ENCODE measurements at places on chromosomes 6 and 20.

GRCh38 chr6:170176136-170176897 is 114.6 kb downstream of the DLL1 start:
- DNase-seq: no peak

DNA sequence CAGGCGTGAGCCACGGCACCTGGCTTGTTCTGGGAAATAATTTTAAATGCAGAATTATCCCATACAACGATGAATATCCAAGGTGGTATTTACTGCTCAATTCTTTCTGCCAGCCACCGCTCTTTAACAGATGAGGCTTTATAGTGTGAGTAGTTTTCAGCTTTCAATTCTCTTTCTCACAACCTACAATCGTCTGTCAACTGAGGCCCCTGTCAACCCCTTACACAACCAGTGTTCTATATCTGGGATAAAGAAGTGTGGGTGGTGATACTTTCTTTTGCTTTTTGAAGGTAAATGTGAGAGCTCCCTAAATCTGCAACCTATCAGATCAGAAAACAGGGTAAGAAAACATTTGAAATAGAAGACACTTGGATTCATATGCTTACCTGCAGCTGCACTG is 22.5 kb downstream of the STAU1 start:
- no peak for DNase-seq

DNA sequence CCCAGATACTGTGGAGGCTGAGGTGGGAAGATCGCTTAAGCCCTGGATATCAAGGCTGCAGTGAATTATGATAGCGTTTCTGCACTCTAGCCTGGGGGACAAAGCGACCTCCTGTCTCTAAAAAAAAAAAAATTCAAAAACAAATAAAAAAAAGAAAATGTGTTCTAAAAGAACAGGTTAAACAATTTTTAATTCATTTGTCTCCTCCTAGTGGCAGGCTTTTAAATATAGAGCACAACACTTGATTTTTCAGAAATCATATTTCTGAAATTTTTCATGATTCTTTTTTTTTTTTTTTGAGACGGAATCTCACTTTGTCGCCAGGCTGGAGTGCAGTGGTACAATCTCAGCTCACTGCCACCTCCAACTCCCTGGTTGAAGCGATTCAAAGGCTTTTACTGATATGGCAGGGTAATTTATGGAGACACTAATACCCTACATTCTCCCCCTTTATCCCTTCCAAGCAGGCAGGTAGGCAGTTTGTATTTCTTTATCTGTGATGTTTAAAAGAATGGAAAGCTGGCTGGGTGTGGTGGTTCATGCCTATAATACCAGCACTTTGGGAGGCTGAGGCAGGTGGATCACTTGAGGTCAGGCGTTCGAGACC is 8.7 kb upstream of the GTF3C6 start:
- no peak for DNase-seq

- no peak for DNase-seq
These were observed 62.7 kb downstream of the MEI4 start for GRCh38 chr6:77715588-77715987.

DNA sequence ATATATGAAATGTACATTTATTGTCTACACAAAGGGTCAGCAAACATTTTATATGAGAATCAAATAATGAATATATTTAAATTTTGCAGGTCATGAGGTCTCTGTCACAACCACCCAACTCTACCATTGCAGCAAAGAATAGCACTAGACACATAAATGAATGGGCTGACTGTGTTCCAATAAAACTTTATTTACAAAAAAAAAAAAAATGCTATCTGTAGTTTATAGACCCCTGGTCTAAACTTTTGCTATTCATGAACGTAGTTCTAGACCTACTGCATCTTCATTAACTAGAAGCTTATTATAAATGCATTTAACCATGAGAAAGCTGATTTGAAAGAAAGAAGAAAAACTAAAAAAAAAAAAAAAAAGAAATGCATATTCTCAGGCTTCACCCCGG is 610.9 kb upstream of the AGPAT4 start:
- no peak for DNase-seq

GRCh38 chr6:80489911-80490635 is 383.6 kb downstream of the BCKDHB start:
- DNase-seq: no peak

DNA sequence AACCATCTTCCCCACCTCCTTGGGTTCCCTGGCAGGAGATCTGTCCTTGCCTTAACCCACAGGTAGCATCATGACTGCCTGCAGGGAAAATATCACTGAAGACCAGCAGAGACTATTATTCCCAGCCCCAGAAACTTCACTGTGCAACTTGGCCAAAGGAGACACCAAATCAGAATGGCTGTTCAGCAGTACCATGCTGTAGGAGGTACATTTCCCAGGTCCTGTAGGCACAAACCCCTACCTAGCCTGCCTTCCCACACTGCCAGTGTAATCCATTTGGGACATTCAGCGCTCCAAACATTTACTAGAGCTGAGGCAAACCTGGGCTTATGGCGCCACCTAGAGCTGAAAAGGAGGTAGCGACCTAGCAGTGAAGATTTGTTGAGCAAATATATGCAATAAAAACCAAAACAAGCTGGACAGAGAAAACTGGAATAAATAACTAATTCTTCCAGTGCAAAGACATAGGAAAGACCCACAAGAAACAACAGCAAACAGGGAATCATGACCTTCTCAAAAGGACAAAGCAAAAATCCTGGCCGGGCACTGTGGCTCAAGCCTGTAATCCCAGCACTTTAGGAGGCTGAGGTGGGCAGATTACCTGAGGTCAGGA is 60.3 kb downstream of the VTA1 start:
- DNase-seq: peak; percentile 33

DNA sequence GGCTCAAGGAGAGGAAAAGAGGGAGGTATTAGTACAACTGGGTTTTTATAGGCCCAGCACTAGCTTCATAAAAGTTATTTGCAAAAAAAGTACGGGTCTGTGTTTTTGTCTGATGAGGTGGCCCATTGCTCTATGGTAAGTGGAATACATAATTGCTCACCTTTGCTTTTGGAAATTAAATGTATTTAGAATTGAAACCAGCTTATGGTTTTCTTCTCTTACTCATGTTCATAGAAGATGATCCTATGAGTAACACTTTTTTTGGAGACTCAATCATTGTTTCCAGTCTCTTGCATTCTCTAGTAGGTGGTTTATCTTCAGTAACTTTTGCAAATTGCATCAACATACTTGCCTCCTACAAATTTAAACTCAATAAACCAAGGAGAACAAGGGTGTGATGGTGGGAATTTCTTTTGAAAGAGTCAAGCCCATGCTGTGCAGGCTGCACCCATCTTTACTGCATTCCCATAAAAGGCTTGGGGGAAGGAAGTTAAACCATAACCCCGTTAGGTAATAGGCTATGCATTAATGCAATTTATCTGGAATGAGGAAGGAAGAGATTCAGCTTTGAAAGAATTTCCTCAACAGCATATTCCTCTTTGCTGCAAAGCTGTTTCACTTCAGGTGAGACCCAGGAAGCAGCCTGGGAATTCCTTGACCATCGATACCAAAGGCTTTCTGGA is 48.5 kb upstream of the EDN1 start:
- no peak for DNase-seq

GRCh38 chr20:47411161-47411560 is 54.7 kb upstream of the ZMYND8 start:
- DNase-seq: no peak

- peak; percentile 38 for DNase-seq
These were observed 101.8 kb downstream of the PREP start for GRCh38 chr6:105301072-105301503.

GRCh38 chr6:84707171-84707570 is 57.2 kb downstream of the TBX18 start:
- peak; percentile 31 for DNase-seq

GRCh38 chr6:79152269-79152737 is 74.2 kb upstream of the PHIP start:
- DNase-seq: no peak

DNA sequence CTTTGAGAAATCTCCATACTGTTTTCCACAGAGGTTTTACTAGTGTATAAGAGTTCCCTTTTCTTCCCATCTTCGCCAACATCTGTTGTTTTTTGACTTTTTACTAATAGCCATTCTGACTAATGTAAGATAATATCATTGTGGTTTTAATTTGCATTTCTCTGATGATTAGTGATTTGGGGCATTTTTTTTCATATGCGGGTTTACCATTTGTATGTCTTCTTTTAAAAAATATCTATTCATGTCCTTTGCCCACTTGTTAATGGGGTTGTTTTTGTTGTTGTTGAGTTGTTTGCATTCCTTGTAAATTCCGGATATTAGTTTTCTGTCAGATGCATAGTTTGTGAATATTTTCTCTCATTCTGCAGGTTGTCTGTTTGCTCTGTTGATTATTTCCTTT is 167.1 kb downstream of the PRL start:
- no peak for DNase-seq

- DNase-seq: no peak
These were observed 213.6 kb upstream of the DTNBP1 start for GRCh38 chr6:15876406-15876805.

- no peak for DNase-seq
These were observed 70.0 kb downstream of the CEBPB start for GRCh38 chr20:50260479-50261221.

DNA sequence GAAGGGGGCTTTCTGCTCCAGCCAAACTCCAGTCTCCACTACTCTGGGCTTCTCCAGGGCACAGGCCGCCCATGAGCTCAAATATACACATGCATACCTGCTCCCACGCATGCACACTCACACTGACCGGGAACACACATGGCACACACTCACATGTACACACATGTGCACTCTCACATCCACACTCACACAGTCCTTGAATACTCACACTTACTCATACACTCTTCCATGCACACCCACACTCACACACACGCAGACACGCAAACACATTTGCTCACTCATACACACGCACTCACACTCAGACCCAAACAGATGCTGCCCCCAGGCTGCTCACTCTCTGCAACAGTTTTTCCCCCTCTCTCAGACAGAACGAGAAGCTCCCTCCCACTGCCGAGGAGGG is 7.0 kb downstream of the GDAP1L1 start:
- DNase-seq: no peak

GRCh38 chr20:46965477-46965876 is 70.8 kb downstream of the EYA2 start:
- no peak for DNase-seq

- DNase-seq: peak; percentile 82
These were observed 18.5 kb upstream of the FAM184A start for GRCh38 chr6:119096721-119097565.

GRCh38 chr6:82348130-82348529 is 15.5 kb upstream of the TPBG start:
- no peak for DNase-seq

DNA sequence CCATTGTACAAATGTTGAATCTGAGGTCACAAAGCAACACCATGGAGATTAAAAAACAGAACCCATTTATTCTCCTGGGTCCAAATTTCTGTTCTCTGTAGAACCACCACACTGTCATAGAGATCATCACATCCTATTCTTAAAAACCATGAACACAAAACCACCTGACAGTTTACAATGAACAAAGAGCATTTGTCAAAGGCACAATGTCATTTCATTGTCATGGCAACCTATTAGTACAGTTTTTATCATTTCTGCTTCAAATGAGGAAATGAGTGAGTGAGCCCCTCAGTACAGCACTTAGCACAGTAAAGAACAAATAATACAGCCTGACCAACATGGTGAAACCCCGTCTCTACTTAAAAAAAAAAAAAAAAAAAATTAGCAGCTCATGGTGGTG is 23.1 kb upstream of the LAMP5 start:
- DNase-seq: no peak

DNA sequence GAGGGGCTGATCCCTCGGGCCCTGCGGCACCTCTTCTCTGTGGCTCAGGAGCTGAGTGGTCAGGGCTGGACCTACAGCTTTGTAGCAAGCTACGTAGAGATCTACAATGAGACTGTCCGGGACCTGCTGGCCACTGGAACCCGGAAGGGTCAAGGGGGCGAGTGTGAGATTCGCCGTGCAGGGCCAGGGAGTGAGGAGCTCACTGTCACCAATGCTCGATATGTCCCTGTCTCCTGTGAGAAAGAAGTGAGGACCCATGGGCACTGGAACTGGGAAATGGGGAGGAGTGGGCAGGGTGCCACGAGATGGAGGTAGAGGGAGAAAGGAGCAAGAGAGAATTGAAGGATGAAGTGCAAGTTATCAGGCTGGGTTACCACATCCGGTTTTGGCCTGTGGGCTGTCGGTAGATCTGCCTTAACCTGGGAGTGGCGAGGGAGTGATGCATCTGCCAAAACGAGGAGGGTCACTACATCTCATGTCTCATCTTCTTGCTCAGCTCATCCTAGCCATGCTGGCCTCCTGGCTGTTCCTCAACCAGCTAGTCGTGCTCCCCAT is 5.4 kb upstream of the PHF1 start:
- no peak for DNase-seq

GRCh38 chr6:7270320-7271204 is 42.4 kb downstream of the SSR1 start:
- no peak for DNase-seq

GRCh38 chr20:55741801-55742200 is 263.5 kb downstream of the CBLN4 start:
- DNase-seq: no peak

DNA sequence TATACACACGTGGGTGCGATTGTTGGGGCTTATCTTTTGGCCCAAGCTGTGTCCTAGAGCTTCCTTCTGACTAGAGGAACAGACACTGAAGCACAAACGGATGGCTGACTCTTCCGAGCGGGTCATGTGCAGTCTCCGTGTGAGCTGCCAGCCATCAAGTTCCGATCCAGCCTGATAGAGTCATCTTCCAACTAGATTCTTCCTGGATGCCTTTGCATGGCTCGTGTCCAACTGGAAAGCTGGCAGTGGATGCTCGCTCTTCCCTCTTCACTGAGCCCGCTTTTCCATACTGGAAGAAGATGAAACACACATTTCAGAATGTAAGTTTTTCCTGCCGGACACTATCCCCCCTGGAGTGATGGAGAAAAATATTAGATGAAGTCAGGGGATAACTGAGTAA is 148.1 kb downstream of the SCML4 start:
- no peak for DNase-seq

DNA sequence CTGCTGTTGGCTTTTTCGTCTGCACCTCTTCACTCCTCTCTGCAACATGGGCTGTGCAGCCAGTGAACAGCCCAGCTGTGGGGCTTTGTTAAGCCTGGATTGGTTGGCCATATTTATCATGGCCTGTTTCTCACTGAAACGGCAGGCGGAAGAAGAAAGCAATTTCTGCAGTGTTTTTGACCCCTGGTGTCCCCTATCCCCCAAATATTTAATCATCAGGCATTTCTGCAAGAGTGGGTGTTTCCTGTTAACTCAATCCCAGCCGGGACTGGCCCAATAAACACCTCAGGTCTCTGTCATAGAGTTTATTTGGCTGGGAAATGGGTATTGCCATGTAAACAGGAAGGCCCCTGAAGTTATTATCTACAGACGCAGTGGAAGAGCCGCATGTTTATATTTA is 174.8 kb upstream of the SUPT3H start:
- no peak for DNase-seq

GRCh38 chr6:77638129-77638830 is 14.6 kb upstream of the MEI4 start:
- DNase-seq: no peak

- DNase-seq: peak; percentile 93
These were observed 18.3 kb downstream of the SLC16A10 start for GRCh38 chr6:111105578-111105977.

DNA sequence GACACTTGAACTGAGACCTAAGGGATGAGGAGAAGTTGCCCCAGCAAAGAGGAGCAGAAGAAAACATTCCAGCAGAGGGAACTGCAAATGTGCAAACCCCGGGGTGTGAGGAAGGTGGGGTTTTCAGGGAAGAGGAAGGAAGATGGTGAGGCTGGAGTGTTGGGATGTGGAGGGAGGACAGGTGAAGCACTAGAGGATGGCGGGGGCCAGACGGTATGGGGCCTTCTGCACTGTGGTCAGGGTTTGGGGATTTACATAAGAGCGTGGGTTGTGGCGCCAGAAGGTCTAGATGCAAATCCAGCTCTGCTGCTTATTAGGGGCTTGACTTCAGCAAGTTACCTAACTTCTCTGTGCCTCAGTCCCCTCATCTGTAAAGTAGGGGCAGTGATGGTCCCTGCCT is 16.0 kb downstream of the DLGAP4 start:
- no peak for DNase-seq
